ENCODE measurements at places on chromosomes 6 and 20. TPM values are rescaled to one million over a fixed set of nuclear protein-coding genes. Genes with fewer than 3 reads are reported as not detected.

Gene AARS2
- 9.9 TPM for total RNA-seq

Gene ENPP3
- 1.0 TPM for total RNA-seq

Gene PXDC1
- 14.1 TPM for total RNA-seq

Gene SOX4
- total RNA-seq = 46.4 TPM

Gene HEY2
- 7.3 TPM for total RNA-seq

Gene HLA-DPA1
- 14.6 TPM for total RNA-seq

Gene CRIP3
- 2.1 TPM for total RNA-seq

Gene CLDN20
- not detected for total RNA-seq

Gene DEF6
- 5.2 TPM for total RNA-seq

Gene ENPP5
- 3.7 TPM for total RNA-seq

Measured in skeletal muscle tissue (tissue), 5 donors.